ENCODE measurements at places on chromosomes 13 and 19.

GRCh38 chr19:2016041-2016807 is 710 bp upstream of the BTBD2 start:
- no peak for DNase-seq

DNA sequence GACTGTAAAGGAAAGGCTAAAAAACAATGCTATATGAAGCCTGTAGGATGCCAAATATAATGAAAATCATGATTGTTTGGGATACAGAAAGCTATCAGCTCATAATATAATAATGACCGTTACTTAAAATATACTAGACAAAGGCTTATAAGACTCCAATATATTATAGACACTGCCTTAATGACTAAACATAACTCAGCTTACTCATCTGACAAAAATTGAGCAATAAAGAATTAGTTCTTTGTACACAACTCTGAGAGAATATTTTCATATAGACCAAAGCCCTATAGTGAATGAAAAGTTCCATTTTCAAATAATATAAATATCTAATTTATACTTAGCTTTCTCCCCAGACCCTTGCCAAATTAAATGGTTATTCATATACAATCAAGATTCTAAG is 283.3 kb downstream of the DIAPH3 start:
- no peak for DNase-seq

DNA sequence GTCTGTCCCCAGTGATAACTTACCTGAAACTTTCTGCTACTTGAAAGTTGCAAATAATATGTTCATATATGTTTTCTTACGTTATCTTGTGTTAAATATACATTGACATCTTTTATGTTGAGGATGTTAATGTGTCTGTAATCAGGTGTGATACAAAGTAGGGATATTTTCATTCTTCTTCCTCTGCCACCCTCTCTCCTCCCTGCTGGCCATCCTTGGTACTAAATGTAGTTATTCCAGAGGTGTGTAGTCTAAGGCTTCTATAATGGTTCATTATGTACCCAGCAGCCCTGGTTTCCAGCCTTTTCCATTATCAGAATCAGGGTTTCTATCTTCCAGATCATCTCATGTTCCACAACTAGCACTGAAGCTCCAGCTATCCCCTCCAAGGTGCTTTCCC is 606.7 kb upstream of the KLHL1 start:
- DNase-seq = no peak

GRCh38 chr19:49845414-49845813 is 5.5 kb upstream of the PTOV1 start:
- no peak for DNase-seq

DNA sequence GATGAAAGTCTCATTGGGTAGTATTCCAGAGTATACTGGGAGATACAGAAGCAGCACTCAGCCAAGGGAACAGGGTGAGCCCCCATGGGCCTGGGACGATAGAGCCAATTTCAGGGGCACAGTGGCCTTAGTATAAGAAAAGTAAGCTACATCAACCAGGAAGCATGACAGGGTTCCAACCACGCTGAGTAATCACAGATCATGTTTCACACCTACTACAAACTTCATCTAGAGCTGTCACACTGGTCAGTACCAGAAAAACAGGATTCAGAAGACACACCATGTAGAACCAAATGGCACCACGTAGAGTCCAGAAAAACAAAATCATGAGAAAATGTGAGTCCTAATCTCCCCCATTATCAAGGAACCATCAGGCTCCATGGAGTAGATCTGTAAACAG is 1292.4 kb upstream of the MIR17HG start:
- no peak for DNase-seq

GRCh38 chr13:79602936-79603335 is 122.0 kb downstream of the NDFIP2 start:
- no peak for DNase-seq

DNA sequence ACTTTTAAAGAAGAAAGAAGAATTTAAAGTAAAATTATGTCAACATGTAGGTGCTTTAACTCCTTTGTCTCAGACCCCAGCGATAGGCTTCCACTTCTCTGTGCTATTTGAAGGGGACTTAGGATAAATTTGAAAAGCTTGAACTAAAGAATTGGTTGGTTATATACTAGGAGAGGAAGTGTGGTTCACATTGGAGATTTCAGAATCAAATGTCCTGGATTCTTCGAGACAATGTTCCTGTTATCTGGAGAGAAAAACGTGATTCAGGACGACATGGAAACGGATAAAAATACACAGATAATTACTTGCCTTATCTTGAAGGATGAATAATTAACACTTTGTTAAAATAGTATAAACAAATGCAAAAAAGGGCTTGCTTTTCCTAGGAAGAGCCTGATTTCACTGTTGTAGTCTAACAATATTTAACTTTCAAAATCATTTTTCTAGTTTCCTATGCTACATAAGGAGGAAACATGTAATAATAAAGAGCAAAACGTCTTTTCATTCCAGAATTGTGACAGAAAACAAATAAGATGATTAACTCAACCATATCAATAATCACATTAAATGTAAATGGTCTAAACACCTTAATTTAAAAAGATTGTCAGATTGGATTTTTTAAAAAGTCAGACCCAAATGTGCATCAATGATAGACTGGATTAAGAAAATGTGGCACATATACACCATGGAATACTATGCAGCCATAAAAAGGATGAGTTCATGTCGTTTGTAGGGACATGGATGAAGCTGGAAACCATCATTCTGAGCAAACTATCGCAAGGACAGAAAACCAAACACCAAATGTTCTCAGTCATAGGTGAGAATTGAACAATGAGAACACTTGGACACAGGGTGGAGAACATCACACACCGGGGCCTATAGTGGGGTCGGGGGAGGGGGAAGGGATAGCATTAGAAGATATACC is 724 bp upstream of the ZNF780A start:
- no peak for DNase-seq

DNA sequence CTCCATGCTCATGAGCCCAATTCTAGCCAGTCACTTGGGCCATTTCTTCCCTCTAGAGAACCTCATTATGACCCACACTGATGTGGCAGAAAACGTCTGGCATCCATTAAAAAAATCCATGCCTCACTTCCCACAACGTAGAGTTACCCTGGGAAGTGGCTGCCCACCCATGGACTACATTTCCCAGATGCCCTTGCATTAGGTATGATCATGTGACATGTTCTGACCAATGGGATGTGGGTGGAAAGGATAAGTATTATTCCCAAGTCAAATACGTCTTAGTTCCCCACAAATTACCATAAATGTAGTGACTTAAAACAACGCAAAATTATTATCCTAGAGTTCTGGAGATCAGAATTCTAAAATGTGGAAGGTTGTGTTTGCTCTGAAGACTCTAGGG is 47.9 kb upstream of the ZNRF4 start:
- DNase-seq = no peak

DNA sequence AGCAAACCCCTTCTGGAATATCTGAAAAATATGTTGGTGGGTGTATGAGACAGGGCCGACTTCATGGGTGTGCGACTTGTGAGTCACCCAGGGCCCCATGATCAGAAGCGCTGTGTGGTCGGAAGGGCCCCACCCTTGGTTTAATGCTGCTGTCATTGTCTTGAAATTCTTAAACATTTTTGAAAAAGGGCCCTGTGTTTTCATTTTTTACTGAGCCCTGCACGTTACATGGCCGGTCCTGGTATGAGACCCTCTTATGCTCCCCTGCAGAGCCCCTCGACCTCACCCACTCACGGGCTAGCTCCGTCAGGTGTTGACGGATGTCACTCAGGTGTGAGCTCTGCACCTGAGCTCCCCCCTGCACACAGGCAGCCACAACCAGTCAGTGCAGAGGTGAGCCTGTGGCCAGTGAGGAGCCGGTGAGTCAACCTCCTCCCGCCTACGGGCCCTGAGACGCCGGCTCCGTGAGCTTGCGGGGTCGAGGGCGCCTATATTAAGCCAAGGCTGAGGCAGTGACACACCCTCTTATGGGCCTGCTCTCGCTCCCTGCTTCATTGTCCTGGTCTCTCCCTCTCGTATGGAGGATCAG is 27.7 kb downstream of the GADD45B start:
- no peak for DNase-seq

- no peak for DNase-seq
Observed at GRCh38 chr19:8363803-8364771, at the start of gene ANGPTL4. ANGPTL4 (plus strand) TSS chr19:8364155; CDS start chr19:8364322, 167 bp downstream.

GRCh38 chr13:42574011-42574410 is at the start of gene TNFSF11:
TNFSF11 (plus strand) TSS chr13:42574152; CDS start chr13:42574304, 152 bp downstream.
- no peak for DNase-seq

DNA sequence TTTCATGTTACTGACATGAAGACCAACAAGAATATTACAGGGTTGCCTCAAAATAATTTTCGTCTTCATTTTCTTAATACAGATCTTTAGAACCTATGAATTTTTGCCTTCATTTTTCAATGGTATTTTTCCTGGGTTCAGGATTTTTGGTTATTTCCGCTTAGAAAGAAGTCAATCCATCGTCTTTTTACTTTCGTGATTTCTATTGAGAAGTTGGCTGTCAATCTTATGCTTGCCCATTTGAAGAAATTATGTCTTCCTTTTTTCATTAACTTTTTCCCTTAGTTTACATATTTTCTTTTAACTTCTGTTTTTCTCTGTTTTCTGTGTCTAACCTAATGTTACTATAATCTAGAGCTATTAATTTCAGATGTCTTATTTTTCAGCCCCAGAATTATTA is 868.9 kb upstream of the SLC10A2 start:
- no peak for DNase-seq

DNA sequence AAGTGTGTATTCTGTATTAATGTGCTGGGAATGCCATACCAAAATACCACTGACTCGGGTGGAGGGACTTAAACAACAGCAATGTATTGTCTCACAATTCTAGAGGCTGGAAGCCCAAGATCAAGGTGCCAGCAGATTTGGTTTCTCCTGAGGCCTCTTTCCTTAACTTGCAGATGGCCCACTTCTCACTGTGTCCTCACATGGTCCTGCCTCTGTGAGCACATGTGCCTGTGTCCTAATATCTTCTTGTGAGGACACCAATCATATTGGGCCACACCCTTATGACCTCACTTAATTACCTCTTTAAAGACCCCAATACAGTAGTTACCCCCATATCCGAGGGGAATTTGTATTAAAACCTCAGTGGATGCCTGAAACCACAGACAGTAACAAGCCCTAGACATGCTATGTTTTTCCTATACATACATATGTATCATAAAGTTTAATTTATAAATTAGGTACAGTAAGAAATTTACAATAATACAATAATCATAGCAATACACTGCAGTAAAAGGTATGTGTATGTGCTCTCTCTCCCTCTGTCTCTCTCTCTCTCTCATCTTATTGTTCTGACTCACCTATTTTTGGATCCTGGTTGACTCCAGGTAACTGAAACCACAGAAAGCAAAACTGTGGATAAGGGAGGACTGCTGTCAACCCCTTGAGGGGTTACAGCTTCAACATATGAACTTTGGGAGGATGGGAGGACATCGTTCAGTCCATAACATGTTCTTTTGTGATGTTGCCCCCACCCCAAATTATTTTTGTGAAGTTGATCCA is 174.3 kb downstream of the IRS2 start:
- no peak for DNase-seq

GRCh38 chr13:52195401-52195837 is 36.0 kb upstream of the NEK3 start:
- no peak for DNase-seq

All from NCI-H2081 treated with DMSO at 0.1 percent for 48 hours (cell line).